Activated CD8-positive, alpha-beta memory T cell treated with anti-CD3 and anti-CD28 coated beads for 1 hour (primary cell): ENCODE measurements at places on chromosomes 7 and 10.

GRCh38 chr10:110700947-110701616 is 56.9 kb downstream of the RBM20 start:
- no peak for DNase-seq

DNA sequence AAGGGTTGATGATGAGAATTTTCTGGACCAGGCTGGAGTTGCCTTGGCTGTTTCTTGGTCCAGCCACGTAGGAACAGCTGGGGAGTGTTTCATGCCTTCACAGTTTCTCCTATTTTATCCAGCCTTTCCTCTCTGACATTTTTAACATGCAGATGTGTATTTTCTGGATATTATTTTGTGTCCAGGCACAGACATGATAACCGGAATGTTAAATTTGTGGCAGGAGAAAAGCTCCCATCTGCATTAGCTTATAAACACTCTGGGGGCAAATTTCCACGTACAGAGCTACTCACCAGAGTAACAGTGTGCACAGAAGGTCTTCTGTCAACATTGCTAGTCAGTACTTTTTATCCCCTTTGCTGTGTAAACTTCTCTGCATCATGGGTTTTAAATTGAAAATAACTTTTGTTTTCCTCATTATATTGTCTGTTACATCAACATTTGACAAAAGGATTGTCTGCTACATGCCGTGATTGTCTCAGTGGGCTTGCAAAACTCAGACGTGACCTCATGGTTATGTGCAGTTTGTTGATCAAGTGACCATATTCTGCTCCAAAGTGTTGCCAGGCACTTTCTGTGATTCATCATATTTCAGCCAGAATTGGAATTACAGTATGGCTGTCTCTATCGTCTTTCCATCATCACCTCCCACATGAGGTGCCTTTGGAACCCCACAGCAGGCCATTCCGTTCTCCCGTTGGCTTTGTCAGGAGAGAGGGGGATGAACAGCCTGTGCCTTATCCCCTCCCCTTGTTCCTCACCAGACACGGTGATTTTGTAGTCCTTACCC is 41.4 kb downstream of the INSYN2A start:
- no peak for DNase-seq

- no peak for DNase-seq
Measured at GRCh38 chr10:46520941-46521340, 35.5 kb downstream of the GPRIN2 start.

- DNase-seq: no peak
Measured at GRCh38 chr10:124998624-124999291, 56.8 kb downstream of the ZRANB1 start.

DNA sequence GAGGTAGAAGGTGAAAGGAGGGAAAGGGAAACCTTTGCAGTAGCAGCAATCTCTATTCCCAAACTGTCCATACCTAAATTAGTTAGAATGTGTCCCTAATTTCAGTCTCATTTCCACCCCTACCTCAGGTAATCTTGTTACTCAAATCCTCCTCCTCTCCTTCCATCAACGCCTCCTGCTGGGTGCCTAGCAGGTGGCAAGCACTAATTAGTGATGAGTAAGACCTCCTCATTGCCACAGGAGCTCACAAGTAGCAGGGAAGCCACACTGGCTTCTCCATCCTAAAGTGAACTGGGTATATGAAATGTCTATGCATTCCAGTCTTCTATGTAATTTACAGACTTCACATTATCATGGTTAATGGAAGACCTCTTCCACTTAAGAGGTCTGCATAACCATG is 25.7 kb upstream of the FAM133B start:
- no peak for DNase-seq

GRCh38 chr10:33698033-33698432 is 363.6 kb upstream of the NRP1 start:
- DNase-seq: no peak

- DNase-seq: no peak
Measured at GRCh38 chr10:31158011-31158658, 126.5 kb upstream of the ZNF438 start.

DNA sequence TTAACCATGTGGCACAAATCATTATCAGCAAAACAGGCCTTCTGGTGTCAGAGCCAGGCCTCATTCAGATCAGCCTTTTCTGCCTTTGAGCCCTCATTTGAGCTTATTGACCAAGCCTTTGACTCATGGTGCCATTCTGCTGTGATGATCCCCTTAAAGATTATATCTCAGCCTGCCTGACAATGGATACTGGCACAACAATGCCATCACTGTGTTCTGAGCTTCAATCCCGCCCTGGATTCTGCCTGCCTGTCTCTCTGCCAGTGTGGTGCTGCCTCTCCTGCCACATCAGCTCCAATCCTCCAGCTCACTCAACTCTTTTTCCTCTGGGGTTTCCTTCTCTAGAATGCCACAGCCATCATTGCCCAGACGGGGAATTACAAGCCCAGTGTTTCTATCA is 52.6 kb downstream of the SRI start:
- no peak for DNase-seq

DNA sequence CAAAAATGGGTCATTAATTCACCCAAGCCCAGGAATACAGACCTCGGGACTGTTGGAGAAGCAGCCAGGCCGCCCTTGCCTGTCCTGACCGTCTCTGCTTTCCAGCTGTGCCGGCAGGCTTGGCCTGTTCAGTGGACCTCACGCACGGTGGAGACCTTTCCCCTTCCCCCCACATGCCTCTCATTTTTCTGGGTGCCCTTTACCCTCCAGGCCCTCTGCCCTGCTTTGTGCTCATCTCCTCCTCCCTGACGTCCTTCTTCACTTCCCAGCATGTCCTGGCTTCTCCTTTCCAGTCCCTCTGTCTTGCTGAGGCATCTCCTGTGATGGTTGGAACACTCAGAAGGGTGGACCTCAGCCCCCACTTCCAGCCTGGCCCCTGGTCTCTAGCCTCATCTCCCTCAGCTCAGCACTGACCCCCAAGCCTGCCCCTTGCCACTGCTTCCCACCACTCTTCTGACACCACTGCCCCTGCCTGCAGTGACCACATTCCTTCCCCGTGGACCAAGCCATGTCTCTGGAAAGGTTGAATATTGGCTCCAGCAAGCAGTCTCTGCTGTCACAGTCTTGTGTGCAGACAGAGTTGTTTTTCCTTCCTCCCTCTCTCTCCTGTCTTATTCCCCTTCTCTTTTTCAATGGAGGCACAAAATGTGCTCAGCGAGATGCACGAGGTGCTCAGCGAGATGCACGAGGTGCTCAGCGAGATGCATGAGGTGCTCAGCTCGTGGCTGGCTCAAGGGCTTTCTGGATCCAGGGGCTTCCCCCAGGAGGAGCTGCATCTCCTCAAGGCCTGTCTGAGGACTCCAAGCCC is 14.9 kb downstream of the BAG3 start:
- no peak for DNase-seq

DNA sequence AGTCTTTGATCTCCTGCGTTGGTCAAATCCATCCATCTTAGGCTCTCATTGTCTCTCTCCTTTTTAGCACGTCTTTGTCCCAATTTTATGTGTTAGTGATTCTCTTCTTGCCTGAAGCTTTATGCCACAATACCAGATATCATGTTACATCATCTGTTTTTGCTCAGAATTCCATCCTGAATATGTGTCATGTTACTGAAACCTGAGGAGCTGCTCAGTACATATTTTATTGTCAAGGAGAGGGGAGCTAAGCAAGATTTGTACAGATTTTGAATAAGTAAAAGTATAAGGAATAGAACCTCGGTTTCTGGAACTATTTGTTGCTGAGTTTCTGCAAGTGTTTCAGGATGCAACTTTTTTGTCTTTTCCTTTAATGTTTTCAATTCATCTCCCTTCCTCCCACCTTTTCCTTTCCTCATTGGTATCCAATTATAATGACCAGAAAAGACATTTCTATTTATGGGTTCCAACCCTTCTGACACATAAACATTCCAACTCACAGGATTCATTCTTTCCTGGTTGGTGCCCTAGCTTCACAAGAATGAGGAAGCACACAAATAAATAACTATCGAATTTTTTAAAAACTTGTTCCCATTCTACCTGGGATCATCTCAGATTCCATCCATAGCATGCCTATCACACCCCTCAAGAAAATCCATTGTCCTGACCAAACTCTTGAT is 291.8 kb downstream of the CRPPA start:
- no peak for DNase-seq
